ENCODE measurements at places on chromosomes 16 and 17.

- no peak for DNase-seq
Measured at GRCh38 chr17:3989041-3989886, 25.0 kb upstream of the ATP2A3 start.

- DNase-seq: no peak
Measured at GRCh38 chr17:77959126-77959925, 823 bp downstream of the TNRC6C start.

GRCh38 chr16:1656808-1657617 is 21.1 kb upstream of the JPT2 start:
- DNase-seq: no peak

- no peak for DNase-seq
Measured at GRCh38 chr17:76753061-76753961, 15.4 kb downstream of the MFSD11 start.

GRCh38 chr16:2275476-2276367 is 7.8 kb upstream of the RNPS1 start:
- DNase-seq: no peak

DNA sequence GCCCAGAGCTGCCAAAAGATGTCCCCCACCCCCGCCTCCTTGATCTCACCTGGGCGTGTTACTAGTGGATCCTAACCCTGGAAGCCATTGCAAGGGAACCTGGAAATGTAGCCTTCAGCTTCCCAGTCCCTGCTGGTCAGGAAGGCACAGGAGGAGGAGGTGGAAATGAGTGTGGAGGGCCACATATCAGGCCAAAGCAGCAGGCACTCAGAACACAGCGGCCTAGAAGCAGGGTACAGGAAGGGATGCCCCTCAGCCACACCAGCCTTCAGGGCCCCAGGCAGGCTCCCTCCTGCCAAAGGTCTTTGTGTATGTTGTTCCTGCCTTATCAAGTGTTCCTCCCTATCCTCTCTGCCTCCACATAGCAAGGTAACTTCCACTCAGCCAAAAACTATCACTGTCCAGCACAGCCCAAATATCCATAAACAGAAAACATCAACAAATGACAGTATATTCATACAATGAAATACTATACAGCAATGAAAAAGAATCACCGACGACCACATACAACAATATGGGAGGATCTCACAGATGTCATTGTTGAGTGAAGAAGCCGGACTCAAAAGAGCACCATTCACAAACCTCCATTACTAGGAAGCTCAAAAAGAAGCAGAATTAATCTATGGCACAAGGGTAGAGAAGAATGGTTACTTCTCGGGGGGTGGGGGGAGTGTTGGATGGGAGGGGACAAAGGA is 28.2 kb upstream of the TNFRSF13B start:
- DNase-seq: no peak

DNA sequence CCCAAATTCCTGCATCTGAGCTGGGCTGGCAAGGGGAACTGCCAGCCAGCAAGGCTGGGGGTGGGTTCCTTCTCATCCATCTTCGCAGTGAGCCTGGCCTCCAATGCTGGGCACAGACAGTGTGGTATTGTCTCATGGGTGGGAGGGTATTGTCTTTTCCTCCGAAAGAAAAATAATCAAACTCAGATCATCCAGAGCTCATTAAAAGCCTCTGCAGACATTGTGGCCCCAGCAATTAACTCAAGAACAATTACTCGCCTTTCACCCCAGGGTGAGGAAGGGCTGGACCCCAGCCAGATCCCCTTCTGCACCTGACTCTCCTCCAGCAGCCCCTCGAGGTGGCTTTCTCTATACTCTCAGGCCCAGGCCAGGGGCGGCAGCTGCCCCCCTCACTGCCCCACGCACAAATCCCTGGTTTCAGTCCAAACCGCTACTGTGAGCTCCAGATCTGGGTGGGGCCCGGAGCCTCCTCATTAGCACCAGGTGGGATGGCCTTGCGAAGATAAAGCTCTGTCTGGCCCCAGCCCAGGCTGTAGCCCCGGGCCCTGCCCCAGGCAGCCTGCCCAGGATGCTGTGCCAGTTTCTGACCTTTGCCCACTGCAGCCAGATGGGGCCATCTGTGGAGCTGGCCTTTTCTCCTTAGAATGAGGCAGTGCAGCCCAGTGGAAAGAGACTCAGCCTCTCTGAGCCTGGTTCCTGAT is 2.3 kb upstream of the KRT15 start:
- no peak for DNase-seq

DNA sequence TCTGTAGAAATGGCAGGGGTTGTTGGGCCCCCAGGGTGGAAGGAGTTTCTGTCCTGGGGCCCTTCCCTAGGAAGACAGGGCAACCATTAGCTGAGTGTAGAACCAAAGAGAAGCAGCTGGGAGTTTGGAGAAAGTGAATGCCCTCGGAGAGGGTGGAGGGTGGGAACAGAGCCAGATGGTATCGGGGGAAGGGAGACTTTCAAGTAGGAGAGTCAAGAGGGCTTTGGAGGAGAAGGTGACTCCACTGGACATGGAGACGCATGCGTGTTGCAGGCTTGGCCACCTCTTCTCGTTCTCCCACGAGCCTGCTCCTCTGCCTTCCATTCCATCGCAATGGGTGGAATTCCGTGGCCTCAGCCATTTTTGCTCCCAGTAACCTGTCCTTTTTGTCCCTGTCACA is 19.4 kb downstream of the SLC47A1 start:
- no peak for DNase-seq

GRCh38 chr17:28657756-28658155 is 4.0 kb downstream of the SDF2 start:
- no peak for DNase-seq

DNA sequence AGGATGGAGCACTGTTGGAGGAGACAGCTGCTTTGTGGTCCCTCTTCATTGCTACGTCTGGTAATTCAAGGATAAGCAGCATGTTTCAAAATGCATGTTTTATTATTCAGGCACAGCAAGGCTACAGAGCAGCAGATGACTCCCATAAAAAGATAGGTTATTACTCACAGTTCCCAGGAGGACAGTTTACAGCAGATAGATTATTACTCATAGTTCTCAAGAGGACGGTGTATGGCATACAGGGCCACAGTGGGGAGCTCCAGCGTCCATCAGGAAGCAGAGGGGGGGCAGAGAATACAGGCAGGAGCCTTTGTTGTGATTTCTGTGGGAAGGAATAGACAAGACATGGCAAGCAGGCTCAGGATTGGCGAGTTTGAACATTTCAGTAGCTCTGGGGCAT is 72.9 kb downstream of the DNAH9 start:
- DNase-seq: no peak

- DNase-seq: no peak
Measured at GRCh38 chr17:28760601-28761562, 17.1 kb downstream of the TRAF4 start.

DNA sequence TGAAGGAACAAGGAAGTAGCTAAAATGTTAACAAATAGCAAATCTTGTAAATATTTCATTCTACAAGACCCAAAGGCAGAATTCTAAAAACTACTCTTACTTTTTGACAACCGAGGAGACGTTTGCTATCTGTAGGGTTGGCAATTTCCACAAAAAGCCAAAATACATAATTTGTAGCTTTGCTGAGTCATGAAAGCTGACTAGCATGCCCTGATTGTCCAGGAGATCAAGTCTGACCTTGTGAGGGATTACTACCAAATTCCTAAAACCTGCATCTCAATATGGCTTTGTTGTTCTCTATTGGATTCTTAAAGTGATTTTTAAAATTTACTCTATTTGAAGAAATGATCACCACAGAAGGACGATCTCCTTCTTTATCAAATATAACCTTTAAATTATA is 10.8 kb downstream of the DNAJA2 start:
- no peak for DNase-seq

GRCh38 chr16:55411231-55411630 is 67.8 kb upstream of the MMP2 start:
- no peak for DNase-seq

DNA sequence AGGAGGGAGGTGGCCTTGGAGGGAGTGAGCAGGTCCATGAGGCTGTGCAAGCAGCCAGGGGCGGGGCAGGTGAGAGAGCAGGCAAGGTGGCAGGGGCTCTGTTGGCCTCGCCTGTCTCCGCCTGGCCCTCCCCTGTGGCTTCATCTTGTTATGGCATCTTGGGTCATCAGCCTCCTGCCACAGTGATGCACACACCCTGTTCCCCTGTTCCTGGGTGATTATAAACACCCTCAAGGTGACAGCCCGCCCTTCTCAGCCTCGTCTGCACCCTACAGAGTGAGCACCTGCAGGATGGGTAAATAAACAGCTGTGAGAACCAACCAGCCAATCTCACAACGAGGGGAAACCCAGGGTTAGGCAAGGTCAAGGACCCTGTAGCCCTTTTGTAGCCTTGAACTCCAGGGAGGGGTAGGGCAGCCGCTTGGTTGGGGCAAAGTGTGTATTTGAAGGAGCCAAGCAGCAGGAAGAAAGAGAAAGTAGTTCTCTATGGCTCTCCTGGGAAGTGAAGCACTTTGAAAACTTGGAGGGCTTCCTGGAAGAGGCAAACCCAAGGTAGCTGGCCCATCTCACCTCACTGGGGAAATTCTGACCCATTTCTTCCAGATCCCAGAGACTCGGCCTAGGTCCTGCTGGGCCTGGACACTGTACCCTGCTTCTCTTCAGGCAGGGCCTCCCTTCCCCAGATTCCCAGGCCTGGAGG is 60.6 kb downstream of the NT5M start:
- DNase-seq: no peak

- no peak for DNase-seq
Measured at GRCh38 chr17:73957564-73957963, 245.9 kb upstream of the RPL38 start.

- DNase-seq: no peak
Measured at GRCh38 chr16:86663685-86664521, 85.6 kb downstream of the FOXL1 start.

DNA sequence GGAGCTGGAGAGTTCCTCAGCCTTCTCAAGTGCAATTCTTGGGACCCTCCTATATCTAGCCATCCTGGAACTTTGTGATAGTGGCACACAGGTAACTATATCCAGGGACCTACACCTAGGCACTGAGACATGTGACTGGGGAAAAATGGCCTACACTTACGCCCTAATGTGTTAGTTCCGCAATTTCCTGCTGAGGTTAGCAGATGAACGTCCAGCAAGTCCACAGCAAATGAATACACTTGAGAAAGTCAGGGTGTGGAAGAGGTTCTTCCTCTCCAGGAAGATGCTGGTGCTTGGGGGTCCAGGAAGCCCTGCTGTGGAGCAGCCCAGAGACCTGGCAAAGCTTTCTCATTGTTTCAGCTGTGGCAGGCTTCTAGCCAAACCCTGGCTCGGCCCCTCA is 20.8 kb downstream of the PIK3R5 start:
- no peak for DNase-seq

GRCh38 chr16:57268804-57269800 is 15.4 kb downstream of the PLLP start:
- DNase-seq: no peak

DNA sequence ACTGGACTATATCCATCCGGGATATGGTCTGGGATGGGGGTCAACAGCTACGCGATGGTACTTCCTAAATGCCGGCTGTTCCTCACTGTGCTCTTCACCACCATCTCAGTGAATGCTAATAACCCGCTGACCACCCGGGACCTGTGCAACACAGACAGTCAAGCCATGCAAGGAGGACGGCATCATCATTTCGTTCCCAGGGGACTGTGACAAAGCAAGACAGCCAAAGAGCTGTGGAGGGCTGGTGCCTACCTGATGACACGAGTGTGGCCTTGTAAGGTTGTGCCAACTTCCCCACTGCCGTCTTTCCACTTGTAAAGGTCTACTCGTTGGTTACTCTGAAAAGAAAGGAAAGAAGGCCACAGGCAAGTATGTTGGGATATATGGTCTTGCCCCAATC is 33.7 kb downstream of the WDR59 start:
- DNase-seq: no peak

DNA sequence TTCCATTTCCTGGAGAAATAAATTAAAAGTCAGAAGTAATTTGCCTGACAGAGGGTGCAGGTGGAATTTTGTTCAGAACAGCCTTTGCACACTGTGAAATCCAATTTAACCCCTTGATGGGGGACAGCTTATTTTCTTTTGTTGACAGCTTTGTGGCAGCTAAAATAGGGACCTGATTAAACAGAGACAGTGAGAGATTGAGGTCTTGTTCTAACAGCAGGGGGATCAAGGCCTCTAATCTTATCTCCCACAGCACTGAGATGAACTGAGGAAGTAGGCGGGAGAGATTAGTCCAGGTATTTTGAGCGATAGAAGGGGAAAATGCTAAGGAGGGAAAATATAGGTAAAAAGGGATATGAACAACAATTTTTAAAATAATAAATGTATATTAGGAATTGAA is 1491.4 kb upstream of the GOT2 start:
- DNase-seq: no peak

GRCh38 chr16:528111-529011 is 849 bp downstream of the CAPN15 start:
- peak; percentile 54 for DNase-seq

GRCh38 chr16:21524068-21524751 is 75.2 kb upstream of the METTL9 start:
- DNase-seq: no peak

- no peak for DNase-seq
Measured at GRCh38 chr17:50618941-50619340, 15.7 kb upstream of the ABCC3 start.

Measured in stromal cell of bone marrow (primary cell).